ENCODE measurements at places on chromosomes 2 and 18.
A peak's percentile ranks its signal among the peaks of the same experiment; 100 is the strongest.

GRCh38 chr18:27010784-27011183, 145.3 kb upstream of the AQP4 start:
- DNase-seq, result no peak

GRCh38 chr18:69674966-69675365, 272.7 kb downstream of the CD226 start:
- no peak for DNase-seq

GRCh38 chr18:904218-905090, at the start of gene ADCYAP1:
TSS of gene ADCYAP1 (plus strand) at chr18:904871. CDS start at chr18:905387, 516 bp downstream.
- DNase-seq, result peak; percentile 26

- no peak for DNase-seq
These were observed 158.3 kb upstream of the NDUFV2 start for GRCh38 chr18:8943900-8944870.

- no peak for DNase-seq
These were observed 5.0 kb downstream of the CFAP221 start for GRCh38 chr2:119549241-119549640.
